GM10248 (cell line): ENCODE measurements at places on chromosomes 2 and 18.
A peak's percentile ranks its signal among the peaks of the same experiment; 100 is the strongest.

DNA sequence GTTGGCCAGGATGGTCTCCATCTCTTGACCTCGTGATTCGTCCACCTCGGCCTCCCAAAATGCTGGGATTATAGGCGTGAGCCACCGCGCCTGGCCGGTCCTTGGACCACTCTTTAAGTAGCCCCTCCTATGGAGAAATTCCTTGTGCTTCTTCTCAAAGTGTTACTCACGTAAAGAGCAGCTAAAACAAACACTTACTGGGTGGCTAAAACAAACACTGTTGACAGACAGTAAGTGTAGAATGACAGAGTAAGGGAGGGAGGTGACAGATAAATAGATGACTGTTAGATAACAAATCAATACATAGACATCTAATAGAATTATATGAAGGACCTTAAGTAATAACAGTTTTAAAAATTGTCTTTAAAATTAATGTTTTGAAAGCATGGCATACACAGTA, 40.9 kb upstream of the RASGRP3 start:
- DNase-seq, result no peak

DNA sequence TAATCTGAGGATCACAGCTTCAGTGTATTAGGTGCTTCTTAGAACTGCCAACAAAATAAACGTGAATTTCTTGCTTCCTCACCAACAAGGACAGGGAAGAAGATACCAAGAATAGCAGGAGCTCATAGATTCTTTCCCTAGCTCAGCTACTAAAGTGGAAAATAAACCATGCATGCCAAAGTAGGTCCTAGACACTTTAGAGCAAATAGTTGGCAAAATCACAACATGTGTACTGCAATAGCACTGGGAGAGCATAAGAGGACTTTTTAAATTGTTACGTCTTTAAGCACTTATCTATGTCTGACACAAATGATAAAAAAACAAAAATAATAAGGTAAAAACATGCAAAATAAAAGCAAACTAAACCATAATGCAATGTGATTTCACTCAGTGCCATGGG, 49.5 kb downstream of the SUCLG1 start:
- no peak for DNase-seq

DNA sequence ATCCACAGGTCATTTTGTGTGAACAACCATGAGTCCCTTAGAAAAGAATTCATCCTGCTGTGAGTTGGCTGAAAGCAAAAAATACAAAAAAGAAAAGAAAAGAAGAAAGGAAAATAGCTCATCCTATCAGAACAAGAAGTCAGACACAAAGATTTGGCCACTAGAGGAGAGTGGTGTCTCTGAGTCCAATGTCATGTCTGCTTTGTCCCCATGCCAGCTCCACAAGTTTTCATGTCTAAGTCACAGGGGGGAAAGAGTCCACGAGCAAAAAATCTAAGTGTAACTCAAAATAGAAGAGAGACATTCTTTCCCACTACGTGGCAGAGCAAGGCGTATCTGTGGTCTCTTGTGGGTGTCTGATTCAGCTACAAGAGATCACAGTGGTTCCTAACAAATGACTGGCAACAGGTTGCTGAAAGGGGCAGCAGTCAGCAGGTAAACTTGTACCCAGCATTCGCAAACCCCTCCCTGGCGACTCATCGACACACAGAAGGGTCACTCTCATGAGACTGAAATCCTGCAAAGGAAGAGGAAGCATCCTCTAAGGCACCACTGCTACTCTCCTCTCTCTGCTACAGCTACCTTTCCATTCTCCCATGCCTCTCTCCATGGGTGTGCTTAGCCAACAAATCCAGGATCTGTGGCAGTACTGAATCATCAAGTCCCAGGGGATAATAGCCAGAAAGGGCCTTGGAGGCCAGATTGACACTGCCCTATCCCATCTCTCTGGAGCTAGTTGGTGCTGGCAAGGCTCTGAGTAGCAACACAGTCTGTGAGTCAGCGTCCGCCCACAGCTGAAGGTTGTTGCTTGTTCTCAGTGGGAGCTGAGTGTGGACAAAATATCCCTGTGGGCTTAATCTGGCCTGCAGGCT, 123.0 kb upstream of the SLC39A10 start:
- DNase-seq, result no peak

DNA sequence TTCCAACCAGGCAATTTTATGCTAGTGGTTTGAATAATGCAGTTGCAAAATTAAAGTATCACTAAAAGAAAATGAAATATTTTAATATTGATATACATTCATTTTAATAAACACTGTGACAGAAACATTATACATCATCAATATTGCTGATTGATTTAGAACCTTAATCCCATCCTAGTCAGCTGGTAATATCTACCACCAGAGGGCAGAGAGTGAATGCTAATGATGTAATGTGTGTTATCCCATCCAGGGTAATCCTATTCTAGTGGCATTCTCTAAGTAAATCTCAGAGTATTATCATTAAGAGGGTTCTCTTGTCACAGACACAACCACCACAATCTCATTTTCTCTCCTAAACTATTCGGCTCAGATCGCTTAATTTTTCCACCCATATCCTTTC, 477.4 kb downstream of the CPS1 start:
- DNase-seq, result no peak

- DNase-seq, result no peak
These were observed 6.4 kb downstream of the HDAC4 start for GRCh38 chr2:239394346-239394945.

DNA sequence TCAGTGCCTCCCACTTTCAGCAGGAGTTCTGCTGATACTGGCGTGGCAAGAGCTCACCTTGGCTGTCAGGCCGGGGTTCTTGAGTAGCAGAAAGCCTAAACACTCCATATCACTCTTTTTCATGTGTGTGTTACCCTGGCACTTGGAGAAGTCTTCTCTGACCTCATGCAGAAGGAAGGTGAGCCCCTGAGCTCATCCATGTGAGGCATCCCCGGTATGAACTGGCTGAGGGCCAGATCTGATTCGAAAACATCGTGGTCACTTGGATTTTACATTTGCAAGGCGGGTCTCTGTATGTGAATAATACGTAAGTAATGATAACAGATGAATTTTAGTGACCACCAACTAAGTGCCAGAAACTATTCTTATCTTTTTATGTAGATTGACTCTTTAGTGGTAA, 93.6 kb downstream of the RAPGEF4 start:
- DNase-seq, result no peak

GRCh38 chr2:164000176-164000575, 264.4 kb upstream of the FIGN start:
- no peak for DNase-seq

DNA sequence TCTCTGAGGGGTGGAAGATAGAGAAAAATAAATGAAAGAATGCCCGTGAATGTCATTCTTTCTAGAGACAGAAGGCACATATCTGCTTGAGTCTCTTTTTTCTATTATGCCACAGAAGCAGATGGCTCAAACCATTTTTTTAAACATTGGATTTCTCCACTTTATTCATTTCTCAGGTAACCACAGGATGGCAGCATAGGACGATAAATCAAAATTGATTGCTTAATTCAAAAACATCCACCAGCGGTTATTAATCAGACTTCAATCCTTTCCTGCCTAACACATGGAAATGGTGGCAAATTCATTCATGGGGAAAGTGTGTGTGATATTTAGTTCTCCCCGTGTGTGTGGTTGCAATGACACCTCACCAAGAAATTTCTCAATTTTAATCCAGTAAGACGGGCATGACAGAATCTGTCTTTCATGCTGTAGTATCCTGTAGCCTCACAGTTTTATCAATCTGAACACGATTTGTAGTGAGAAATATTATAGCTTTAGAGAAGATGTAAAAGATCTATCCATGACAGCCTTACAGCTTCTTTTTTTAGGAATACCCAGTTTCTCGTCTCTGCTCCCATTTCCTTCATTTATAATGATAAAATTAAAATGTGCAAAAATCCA, 72.2 kb downstream of the DSC3 start:
- no peak for DNase-seq

DNA sequence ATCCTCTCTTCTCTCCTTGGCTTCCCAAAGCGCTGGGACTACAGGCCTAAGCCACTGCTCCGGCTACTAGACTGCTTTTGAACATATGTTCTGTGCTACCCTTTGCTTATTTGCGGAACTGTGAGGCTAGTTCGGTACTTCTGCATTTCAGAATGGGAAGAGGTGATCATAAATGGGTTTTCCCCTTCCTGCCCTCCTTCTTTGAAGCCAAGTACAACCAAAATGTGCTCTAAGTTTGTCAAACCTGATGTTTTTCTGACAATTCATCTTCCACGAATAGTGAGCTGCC, 1.7 kb upstream of the ESCO1 start:
- DNase-seq, result peak; percentile 39

- peak; percentile 13 for DNase-seq
These were observed 85.7 kb upstream of the FRZB start for GRCh38 chr2:182951948-182952663.

- DNase-seq, result peak; percentile 25
These were observed 44.4 kb downstream of the FBLN7 start for GRCh38 chr2:112182581-112183034.

GRCh38 chr18:30135938-30136337, 906.6 kb downstream of the DSC3 start:
- DNase-seq, result no peak

- no peak for DNase-seq
These were observed 681.3 kb downstream of the CPS1 start for GRCh38 chr2:211237586-211238275.

- peak; percentile 71 for DNase-seq
These were observed 509 bp upstream of the CYS1 start for GRCh38 chr2:10080536-10081304.

DNA sequence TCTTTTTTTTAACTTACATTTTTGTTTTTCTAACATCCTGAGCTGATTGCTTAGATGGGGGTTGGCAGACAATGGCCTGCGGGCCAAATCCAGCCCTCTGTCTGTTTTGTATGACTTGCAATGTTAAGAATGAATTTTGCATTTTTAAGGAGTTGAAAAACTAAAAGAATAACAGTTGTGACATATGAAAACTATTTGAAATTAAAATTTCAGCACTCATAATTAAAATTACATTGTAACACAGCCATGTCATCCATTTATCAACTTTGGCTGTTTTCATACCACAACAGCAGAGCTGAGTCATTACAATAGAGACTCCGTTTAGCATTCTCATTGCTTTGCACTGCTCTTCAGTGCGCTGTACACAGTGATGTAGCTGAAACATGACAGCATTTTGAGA, 94.1 kb upstream of the MC4R start:
- no peak for DNase-seq

DNA sequence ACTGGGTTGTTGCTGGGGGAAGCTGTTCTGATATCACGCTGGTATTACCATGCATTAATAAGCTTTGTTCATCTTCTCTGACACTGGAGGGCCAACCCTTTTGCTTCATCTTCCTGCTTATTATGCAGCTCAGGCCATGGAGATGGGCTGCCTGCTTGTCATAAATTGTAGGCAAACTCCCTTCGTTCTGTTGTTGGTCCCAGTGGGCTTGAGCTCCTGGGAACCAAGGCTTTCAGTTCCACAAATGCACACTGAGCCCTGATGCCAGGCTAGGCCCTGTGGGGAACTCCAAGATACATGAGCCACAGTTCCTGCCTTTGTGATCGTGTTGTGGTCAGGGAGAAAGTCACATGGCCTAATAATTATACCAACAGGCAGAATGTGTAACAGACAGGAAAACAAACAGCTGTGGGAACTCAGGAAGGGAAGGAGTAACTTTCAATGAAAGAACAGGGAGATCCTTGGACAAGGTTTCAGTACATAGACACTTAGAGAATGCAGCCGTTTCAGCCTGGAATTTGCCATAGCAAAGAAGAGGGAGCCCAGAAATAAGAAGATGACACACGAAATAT, 49.0 kb upstream of the BCL2L11 start:
- no peak for DNase-seq

- no peak for DNase-seq
These were observed 49.3 kb downstream of the UXS1 start for GRCh38 chr2:106144621-106145331.

DNA sequence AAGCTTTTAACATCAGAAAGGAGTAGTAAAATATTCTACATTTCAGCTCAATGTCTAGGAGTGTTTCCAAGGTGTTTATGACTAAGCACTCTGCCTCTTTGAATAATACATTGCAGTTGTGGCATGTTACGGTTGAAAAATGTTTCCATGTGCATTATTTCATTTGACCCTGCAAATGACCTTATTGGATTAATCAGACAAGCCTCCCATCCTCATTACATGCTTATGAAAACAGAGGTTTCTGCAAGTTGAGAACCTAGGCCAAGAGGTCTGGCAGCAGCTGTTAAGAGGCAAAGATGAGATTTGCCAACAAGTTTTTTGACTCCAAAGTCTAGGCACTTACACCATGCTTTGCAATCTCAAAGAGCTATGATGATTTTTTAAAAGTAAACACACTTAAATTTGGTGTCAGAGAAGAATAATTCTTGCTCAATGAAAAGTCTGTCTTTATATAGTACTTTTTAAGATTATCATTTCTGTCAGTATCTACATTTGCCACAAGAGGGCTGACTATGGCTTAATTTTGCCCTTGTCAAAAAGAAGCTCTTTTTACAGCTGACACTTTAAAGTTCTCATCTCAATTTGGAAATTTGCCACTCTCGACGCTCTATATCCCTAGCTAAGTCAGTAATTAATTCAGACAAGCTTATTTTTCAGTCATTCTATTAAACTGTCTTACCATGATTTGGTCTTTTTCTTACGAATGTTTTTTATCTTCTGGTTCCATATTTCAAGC, 260.6 kb downstream of the PAX3 start:
- no peak for DNase-seq

DNA sequence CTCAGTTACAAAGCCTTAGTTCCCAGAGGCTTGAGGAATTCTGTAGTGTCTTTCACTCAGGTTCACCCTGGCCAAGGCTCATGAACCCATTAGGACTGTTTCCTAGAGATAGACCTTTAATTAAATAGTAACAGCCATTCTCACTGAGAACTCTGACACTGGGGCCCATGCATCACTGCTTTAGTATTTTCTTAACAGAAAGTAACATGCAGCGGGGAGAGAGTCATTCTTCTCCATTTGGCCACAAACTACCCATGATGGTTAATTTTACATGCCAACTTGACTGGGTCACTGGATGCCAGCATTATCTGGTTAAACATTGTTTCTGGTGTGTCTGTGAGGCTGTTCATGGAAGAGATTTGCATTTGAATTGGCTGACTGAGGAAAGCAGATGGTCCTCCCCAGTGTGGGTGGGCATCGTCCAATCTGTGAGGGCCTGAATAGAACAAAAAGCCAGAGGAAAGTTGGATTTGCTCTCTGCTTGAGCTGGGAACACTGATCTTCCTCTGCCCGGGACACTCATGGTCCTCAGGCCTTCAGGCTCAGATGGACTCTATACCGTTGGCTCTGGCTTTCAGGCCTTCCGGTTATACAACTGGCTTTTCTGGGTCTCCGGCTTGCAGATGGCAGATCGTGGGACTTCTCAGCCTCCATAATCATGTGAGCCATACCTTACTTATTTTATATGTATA, 5.6 kb upstream of the CPLX4 start:
- no peak for DNase-seq

DNA sequence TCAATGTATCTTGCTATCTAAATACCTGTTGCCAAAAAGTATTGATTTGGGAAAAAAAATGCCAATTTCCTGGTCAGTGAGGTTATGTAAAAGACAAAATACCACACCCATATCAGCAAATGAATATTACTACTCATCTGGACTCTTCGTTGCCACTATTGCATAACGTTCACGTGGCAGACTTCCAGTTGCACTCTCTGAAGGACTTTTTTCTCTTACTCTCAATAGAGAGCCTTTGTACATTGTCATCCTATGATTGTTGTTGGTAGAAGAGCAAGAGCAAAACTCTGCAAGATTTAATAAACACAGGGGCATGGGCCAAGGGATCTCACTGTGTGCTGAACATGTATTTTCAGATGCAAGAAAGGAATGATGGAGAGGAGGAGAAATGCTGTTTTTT, 689.8 kb downstream of the MBD2 start:
- DNase-seq, result no peak
